Stimulated activated CD4-positive, alpha-beta T cell treated with anti-CD3 and anti-CD28 coated beads, Interleukin-15, amount 100 ng/mL, for 1 hour (primary cell): ENCODE measurements at places on chromosomes 6 and 20.

GRCh38 chr6:112233847-112234246 lies 20.5 kb downstream of the LAMA4 start:
- no peak for DNase-seq

- no peak for DNase-seq
These were observed 82.8 kb downstream of the TNFAIP3 start for GRCh38 chr6:137949686-137950390.

DNA sequence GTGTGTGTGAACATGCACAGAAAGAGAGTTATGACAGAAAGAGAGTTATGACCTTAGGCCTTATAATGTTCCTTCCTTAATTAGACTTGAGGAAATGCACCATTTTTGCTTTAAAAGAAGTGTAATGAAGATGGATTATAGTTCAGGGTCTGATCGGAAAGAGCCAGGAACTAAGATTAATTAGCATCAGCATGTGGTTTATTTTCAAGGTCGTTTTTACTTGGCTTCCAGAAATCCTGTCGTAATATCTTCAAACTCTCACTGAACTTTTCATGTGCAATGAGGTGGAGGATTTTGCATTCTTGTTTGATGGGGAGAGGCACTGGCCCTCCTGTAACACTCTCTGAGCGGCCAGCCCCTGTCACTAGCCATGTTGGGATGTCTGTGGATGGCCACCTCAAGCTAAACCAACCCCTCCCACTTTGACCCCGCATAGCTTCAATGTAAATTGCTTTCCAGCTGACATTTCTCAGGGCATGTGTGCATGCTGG lies 116.8 kb downstream of the CDC5L start:
- no peak for DNase-seq

- no peak for DNase-seq
These were observed 61.4 kb upstream of the MANEA start for GRCh38 chr6:95515975-95516374.

DNA sequence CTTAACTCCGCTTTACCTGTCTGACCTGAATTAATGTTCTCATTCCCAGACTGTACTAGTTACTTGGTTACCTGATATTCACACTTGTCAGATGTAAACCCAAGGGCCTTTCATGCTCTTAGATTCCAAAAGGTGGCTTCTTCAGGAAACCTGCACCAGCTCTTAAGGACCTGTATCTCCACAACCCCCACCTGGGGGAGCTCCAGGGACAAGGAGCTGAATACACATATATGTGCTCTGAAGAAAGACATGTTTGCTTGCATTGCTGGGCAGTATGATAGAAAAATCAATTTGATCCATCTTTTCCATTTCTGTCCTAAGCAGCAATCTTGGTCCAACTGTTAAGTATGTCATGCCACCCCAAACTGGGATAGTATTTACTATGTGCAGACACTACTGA lies 64.8 kb upstream of the POU3F2 start:
- no peak for DNase-seq

GRCh38 chr6:57315111-57315510 lies 2.3 kb upstream of the PRIM2 start:
- DNase-seq: no peak

DNA sequence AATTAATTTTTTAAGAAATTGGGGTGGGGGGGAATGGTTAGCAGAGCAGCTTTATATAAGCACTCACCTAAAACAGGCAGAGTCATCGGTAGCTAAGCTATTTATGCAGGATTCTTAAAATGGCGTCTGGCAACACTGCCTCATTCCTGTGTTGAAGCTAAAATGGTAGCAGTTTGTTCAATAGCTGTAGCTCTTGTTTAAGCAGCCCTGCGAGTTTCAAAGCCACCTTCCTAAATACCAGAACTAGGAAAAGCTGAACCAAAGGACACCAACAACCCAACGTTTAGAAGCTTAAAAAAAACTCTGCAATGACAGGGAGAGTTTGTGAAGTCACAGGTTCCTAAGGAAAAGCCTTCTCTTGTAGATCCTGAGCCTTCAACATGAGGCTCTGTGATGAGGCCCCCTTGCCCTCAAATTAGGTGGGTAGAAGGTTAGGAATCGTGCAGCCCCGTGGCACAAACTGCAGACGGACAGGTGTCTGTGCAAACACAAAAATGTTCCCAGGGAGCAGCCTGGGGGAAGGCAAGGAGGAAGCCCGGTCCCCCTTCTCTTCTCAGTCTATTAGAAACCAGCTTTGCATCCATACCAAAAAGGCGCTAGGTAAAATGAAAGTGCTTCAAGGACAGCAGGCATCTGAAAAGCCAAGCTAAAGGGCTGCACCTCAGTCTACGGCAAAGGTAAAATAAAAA lies 4.7 kb downstream of the ZMYND8 start:
- DNase-seq: no peak

GRCh38 chr6:144580771-144581170 lies 295.6 kb downstream of the UTRN start:
- DNase-seq: no peak

- no peak for DNase-seq
These were observed 58.4 kb downstream of the PDE7B start for GRCh38 chr6:135909737-135910387.

DNA sequence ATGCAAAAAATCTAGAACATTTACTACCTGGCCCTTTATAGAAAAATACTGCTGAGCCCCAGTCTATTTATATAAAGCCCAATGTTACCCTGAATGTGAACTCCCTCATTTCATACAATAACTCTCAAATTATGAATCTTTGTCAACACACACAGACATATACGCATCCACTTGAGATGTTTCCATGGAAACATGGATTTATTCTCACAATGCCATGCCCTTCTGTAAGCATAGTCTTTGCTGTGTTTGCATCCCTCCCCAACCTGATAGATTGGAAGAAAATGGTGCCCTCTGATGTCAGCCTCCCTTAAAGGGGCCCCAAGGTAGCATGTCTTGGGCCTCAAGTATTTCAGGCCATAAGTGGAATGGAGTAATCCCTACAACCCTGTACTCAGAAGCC lies 573.1 kb downstream of the KIF16B start:
- no peak for DNase-seq

- DNase-seq: no peak
These were observed 182.5 kb upstream of the LAMP5 start for GRCh38 chr20:9331707-9332435.

DNA sequence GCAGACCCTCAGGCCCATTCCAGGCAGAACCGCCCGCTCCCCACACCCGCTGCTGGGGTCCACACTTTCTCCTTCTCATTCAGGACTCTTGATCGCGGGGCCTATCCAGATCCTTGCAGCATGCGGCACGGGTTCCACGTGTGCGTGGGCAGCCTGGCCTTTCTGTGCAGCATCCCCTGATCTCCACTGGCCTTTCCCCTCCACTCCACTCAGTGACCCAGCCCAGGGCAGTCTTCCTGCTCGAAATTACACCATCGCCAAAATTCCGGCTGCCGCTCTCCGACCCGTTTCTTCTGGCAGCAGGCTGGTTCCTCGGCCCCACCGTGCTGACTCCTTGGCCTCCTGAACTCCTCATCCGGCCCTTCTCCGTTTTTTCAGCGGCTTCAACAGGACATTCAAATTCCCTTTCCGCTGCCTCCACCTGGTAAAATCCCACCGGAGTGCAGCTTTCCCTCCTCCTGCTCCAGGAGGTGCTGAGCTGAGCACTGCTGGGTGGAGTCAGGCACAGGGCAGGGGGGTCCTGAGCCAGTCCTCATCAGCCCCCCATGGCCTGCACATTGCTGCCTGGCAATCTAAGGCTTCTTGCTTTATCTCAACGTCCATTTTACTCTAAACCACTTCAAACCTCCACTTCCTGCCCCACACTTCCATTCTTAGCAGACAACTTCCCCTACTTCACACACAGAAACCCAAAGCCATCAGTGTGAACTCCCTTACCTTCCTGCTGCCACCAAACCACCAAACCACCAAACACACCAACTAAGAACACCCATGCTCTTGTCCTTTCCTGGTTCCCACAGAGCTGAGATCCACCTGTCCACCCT lies 9.0 kb downstream of the SFT2D1 start:
- no peak for DNase-seq

DNA sequence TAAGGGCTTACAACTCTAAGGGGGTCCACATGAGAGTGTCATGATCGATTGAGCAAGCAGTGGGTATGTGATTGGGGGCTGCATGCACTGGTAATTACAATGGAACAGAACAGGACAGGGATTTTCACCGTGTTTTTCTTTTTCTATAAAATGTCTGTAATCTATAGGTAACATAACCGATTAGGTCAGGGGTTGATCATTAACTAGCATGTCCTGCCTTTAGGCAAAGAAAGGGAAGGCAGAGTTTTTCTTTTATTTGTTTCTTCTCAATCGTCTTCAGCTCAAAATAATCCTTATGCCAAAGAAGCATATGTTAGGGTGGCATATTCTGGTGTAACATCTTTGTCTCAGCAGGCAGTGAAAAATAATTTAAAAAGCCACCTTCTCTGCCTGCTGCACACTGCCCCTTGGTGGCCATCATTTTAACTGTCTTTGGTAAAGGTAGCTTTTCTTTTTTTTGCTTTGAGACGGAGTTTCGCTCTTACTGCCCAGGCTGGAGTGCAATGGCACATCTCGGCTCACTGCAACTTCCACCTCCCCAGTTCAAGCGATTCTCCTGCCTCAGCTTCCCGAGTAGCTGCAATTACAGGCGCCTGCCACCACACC lies 9.7 kb upstream of the CEP43 start:
- no peak for DNase-seq
